Kidney epithelial cell (primary cell): ENCODE measurements at places on chromosomes 11 and 22. TPM values are rescaled to one million over a fixed set of nuclear protein-coding genes. Genes with fewer than 3 reads are reported as not detected.

Gene RAB3IL1
- 5.2 and 9.9 TPM in 2 replicates for total RNA-seq

Gene ASCL2
- 0.21 TPM in 1 of 2 replicates, not detected in the other for total RNA-seq

Gene LYVE1
- 0.27 TPM in 1 of 2 replicates, not detected in the other for total RNA-seq

Gene CD6
- 0.29 and 1.2 TPM in 2 replicates for total RNA-seq

Gene CNTF
- total RNA-seq: 0.96 and 1.1 TPM in 2 replicates

Gene POLDIP3
- total RNA-seq: 29.7 and 34.7 TPM in 2 replicates
